Stimulated activated CD8-positive, alpha-beta memory T cell treated with anti-CD3 and anti-CD28 coated beads, Interleukin-7, amount 100 ng/mL, for 4 hours (primary cell): ENCODE measurements at places on chromosomes 16 and 17.

DNA sequence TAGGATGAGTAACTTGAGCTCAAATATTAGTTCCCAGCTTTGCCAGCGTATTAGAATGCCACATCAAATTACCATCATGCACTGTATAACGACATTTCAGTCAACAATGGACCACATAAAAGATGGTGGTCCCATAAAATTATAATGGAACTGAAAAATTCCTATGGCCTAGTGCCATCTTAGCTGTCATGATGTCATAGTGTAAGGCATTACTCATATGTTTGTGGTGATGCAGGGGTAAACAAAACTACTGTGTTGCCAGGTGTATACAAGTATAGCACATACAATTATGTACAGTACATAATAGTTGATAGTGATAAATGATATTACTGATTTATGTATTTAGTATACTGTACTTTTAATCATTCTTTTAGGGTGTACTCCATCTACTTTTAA, 54.4 kb upstream of the NETO2 start:
- DNase-seq = no peak

DNA sequence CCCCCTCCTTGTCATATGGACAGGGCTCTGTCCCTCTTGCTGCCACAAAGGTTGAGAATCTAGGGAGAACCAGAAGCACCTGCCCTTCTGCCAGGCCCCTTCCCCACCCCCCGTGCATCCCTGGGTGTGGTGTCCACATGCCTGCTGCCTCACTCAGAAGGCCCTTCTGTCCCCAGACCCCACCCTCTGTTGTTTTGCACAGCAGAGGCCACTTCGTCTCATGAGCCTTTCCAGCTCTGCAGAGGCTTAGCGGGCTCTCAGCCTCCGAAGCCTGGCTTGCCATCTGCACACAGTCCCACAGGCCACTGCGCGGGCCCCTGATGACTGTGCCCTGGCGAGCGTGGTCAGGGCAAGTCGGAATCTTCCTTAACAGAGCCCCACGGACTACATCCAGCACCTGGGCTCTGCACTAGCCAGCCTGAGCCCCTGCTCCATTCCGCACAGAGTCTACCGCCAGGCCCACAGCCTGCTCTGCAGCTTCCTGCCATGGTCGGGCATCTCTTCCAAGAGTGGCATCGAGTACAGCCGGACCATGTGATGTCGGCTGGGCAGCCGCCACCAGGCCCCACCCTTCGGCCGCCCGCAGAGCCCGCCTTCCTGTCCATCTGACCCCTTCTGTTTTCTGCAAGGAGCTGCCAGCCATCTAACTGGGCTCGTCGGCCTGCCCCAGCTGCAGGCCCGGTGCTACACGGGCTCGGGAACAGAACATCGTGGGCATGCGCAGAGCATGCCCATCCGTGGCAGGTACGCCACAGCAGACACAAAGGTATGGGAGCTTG, 10.8 kb downstream of the C16orf90 start:
- DNase-seq = no peak

GRCh38 chr17:73394512-73395450, 83.0 kb upstream of the CDC42EP4 start:
- no peak for DNase-seq

DNA sequence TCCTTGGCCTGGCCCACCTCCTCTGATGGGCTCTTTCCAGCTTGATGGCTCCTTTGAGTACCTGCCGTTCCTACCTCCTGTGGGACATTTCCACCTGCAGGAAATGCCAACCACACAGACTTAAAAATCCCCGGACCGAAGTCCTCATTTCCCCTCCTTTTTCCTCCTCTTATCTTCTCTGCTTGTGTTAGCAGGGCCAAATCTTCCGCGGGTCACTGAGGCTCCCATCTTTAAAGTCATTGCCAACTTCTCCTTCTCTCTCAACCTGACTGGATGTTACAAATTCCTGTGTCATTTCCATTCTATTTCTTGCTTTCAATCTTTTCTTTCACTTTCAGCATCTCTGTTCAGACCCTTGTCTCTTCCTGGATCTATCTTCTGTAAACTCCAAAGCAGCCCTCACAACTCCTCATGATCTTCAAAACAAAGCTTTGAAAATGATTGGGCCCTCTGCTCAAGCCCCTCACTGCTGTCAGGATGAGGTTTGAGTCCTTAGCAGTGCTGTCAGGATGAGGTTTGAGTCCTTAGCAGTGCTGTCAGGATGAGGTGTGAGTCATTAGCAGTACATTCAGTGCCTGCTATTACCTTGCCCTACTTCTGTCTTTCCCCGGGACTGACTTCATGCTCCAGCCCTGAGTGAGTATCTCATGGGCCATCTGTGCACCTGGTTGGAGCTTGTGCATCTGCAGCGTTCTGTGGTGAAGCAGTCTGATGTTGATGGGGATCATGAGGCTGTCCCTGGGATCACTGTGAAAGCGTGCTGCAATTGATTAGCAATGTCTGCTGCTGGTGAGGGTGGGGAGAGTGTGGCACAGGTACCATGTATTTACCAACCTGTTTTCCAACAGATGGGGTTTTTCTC, 100.1 kb downstream of the IRF8 start:
- DNase-seq = no peak
